ENCODE measurements at places on chromosomes 7 and 10.
A peak's percentile ranks its signal among the peaks of the same experiment; 100 is the strongest.

GRCh38 chr7:23467806-23468525, 2.3 kb downstream of the IGF2BP3 start:
- peak; percentile 76 for DNase-seq

DNA sequence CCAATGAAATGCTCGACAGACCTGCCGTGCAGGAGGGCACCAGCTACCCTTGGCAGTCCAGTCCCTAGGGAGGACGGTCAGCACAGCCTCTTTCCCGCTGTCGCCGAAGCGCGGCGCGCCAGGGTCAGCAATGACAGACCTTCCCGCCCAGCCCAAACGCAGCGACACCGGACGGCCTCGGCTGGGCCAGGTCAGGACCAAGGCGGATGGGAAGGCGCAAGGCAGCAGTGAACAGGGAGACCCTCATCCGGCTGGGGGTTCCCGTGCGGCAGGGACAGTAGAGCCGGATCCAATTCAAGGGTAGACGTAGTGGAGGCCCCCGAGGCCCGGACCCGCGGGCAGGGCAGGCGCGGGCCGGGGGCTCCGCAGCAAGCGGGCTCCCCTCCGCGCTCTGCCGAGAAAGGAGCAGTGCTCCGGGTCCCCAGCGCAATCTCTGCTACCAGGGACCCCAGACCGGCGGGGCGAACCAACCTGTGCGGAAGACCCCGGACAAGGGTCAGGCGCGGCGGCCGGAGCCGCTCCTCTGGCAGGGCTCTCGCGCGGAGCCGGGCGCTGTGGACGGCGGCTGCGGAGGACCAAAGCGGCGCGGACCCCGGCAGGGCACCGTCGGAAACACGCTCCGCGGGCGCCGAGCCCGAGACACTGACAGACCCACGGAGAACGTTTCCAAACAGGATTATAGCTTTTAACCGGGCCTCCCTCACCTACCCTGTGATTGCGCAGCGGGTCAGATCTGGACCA, at the start of gene SEC31B:
TSS of gene SEC31B (minus strand) at position 551 of the 741 bp plus-strand sequence. CDS start 2,909 bp downstream, outside the sequence.
- no peak for DNase-seq

DNA sequence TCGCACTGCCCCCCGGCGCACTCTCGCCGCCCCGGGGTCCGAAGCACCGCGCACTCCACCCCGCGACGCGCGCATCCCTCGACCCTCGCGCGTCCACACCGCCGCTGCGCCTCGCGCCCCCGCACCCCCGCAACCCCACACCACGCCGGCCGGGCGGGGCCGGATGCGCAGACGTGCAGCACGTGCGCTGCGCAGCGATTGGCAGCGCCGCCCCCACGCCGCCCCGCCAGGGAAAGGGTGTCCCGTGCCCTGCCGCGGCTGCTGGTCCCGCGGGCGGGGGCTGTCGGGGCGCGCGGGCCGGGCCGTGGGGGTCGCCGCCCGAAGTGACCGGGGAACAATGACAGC, 53.7 kb upstream of the KDM7A start:
- DNase-seq, result peak; percentile 50

- DNase-seq, result no peak
Observed at GRCh38 chr10:114635797-114636550, 22.1 kb downstream of the ABLIM1 start.

DNA sequence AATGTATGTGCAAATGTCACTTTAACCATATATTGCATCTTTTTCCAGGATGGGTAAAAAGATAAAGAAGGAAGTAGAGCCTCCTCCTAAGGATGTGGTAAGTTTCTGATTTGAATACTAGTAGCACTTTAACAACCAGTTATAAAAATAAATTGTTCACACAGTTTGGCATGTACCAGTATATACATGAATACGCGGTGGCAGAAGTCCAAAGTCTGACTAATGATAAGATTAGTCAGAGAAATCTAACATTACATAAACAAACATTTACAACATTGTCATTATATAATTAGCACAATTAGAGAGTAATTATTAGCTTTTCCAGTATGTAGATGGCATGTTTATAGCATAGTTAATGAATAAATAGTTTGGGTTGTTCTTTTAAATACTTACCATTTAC, 4.1 kb downstream of the ARMC3 start:
- peak; percentile 4 for DNase-seq

DNA sequence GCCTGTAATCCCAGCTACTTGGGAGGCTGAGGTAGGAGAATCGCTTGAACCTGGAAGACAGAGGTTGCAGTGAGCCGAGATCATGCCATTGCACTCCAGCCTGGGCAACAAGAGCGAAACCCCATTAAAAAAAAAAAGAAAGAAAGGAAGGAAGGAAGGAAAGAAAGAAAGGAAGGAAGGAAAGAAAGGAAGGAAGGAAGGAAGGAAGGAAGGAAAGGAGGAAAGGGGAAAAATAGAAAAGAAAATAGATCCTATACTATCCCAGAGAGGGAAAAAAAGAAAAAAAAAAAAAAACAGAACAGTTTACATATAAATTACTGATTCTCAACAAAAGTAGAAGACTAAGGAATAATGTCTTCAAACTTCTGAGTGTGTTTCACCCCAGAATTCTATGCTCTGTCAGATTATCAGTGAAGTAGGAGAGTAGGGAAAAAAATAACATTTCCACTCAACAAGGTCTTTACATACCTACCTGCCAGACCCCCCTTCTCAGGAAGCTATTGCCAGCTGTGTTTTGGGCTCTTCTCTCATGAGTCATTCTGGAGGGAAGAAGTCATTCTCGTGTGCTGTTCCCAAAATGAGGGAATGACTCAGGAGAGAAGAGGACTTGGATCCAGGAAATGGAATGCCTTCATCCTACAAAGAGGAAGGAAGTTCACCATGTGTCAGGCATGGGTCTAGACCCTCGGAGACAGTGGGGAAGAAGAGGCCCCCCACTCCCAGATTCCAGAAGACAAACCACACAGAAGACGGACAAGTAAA, 20.9 kb downstream of the RGS10 start:
- DNase-seq, result peak; percentile 55

DNA sequence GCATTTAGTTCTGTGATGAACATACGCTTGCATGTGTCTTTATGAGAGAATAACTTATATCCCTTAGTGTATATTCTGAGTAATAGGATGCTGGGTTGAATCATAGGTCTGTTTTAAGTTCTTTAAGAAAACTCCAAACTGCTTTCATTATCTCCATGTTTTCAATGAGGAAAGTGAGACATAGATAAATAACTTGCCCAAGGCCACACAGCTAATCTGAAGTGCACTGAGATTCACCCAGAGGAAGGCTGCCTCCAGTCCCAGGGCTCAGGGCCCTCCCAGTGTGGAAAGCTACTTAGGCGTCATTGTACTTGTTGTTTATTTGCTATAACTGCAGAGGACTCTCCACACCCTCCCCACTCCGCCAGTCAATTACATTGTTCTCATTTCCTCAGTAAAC, 126.7 kb downstream of the INHBA start:
- DNase-seq, result no peak

DNA sequence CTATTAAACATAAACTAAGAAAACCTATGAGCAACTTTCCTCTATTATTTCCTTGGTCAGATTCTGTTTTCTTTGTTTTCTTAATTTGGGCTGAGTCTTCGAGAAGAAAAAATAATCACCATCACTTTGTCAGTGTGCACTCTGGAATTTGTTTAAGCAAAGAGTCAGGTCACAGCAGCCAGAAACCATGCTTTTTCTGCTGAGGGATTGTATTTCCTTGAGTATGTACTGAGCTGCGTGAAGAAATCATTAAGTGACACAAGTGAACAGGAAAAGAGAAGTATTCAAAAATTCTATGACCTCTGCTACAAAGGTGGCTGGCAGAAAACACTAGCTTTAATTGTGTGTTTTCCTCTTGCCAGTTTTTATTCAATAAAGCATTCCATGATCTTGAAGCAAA, 249.6 kb downstream of the VTI1A start:
- no peak for DNase-seq

DNA sequence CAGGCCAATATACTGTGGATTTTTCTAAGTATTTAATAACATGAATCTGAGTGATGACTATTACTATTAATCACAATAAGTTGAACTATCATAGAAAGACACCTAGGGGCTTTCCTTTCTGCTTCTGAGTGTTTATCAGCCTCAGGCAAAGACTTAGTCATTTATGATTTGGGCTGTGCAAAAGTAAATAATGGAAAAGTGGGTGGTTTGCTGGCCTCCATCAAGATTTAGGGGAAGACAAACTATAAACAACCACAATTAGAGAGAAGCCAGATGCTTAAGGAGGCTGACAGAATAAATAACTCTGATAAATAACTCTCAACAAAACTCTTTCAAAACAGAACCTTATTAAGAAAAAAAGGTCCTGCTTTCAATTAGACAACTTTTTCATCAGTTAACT, 64.7 kb downstream of the MACC1 start:
- no peak for DNase-seq

DNA sequence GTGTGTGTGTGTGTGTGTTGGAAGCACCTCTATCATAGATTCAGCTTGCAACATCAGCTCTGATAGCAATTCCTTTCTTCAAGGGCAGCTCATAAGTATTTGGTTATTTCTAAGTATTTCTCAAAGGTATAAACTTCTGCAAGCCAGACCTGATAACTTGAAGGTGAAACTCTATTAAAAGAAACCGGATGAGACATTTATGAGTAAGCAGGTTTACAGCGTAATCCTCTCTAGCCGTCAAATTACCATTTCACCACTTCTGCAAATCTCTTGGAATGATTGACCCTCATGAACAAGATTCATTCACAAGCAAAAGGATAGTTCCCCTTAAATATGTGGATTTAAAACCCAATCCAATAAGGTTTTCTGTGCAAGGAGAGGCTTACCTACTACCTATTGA, 23.1 kb downstream of the PDE1C start:
- no peak for DNase-seq

DNA sequence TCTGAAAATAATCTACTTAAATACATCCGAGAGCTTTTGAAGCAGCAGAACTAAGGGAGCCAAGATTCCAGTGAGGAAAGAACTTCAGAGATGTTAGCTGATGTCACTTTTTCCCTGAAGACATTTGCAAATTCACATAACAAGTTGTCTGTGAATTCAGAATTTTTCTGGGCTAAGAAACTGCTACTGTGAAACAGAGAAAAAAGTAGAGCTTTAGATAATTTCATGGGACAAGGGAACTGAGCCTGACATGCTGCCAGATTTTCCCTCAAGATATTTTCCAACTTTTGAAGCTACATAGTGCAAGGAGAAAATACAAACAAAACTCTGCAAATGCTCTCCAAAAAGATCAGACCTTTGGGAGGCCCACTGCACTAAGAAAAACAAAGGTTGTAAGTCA, 484.2 kb downstream of the ANKRD7 start:
- no peak for DNase-seq

DNA sequence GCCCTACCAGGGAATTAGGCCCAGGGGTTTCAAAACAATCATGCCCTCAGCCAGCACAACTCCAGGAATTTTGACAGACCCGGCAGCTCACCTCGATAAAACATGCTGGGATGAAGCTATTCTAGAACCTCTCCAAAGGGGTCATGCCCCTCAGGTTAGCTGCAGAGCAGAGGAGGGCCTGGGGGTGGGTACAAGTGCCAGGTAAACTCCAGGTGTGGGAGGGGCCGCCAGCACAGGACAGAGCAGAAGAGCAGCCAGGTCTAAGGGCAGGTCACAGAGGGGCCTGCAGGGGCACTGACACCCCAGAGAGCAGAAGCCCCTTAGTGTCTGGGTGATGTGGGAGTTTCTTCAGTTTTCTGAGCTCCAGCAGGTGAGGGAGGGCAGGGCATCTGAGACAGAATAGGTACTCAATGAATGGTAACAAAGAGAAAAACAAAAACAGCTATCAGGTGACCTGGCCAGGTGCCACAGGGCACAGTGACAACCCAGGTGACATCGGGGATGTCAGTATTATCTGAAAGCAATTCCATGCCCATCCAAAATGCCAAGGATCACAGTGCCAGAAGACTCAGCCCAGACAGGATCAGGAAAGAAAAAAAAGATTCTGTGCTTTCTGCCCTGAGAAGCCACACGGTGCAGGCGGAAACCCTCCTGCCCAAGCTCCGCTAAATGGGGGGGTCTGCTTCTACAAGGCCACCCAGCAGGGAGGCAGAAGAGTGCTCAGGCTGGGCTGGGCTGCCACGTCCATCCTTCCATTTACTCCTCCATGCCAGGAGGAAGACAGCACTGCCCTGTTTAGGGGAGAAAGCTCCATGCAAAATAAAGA, 104.5 kb downstream of the TNS3 start:
- no peak for DNase-seq

DNA sequence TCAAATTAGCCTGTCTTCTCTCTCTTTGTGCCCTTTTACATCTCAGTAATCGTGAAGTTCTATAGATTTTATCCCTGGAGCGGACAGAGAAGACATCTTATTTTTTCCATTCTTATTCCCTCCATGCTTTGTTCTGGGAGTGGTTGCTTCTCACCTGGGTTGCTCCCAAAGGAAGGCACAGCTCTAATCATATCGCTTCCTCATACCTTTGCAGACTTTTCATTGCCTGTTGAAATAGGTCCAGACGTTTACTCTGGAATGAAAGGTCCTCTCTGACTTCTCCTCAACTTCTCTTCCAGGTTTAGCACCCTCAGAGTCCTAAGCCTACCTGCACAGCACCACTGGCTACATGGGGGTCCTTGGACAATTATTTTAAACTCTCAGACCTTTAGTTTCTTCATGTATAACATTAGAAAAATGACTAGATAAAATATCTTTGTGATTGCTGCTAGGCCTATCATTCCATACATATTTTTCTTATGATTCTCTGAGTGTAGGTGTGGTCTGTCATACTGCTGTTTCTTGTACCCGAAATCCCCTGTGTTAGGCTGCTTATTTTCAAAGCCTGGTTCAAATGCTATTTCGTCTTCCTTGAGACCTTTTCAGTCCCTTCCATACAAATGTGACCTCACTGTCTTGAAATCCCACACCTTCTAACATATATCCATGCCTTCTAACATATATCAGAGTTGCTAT, 418.1 kb downstream of the GFRA1 start:
- DNase-seq, result no peak

GRCh38 chr7:140863184-140863583, 61.5 kb downstream of the BRAF start:
- no peak for DNase-seq

GRCh38 chr10:13528123-13528874, 515 bp downstream of the BEND7 start:
- peak; percentile 27 for DNase-seq

GRCh38 chr10:101859530-101859929, 15.9 kb upstream of the KCNIP2 start:
- no peak for DNase-seq

GRCh38 chr7:105426606-105427146, 38.0 kb upstream of the SRPK2 start:
- DNase-seq, result no peak

DNA sequence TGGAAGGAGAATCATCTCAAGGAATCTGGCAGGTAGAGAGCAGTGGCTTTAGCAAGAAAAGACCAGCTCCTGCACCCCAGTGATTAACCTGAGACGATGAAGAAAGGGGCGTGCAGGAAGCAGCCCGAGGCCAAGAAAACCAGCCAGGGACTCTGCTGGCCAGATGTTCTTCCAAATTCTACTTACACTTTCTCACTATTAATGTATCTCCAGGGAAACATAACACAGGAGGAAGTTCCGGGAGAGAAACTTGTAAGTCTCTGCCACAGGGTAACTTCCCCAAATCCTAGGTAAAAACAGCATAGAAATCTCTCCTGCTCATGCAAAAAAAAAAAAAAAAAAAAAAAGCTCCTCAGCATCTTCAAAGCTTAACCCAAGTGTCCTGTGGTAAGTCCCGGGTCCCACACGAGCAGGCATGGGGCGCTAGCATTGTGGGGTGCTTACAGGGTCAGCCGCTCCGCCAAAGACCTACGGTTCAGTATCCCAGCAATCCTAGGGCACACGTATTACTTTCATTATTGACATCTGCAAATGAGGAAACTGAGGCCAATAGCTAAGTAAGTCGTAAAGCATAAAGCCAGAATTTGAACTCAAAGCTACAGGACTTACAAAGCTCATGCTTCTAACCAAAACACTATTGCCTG, 97.2 kb upstream of the GNA12 start:
- no peak for DNase-seq

GRCh38 chr10:78263521-78263988, 229.9 kb downstream of the RPS24 start:
- DNase-seq, result peak; percentile 96
